ENCODE measurements at places on chromosomes 13 and 19. TPM values are rescaled to one million over a fixed set of nuclear protein-coding genes. Genes with fewer than 3 reads are reported as not detected.

DNA sequence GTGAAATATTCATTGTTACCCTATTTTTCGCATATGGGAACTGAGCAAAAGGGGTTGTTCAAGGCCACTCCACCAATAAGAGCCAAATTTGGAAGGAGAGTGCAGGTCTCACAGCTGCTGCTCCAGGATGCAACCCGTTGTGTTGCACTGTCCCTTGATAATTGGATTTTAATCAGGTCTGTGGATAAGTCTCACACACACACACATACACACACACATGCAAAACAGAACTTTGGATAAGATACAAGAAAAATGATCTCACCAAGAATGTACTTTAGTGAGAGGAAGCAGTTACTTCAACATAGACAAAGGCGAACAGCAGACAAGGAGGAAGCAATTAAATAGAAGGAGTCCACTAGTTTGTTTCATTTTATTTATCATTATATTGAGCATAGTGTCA lies 127.3 kb upstream of the EDNRB start:
- peak; percentile 42 for DNase-seq

DNA sequence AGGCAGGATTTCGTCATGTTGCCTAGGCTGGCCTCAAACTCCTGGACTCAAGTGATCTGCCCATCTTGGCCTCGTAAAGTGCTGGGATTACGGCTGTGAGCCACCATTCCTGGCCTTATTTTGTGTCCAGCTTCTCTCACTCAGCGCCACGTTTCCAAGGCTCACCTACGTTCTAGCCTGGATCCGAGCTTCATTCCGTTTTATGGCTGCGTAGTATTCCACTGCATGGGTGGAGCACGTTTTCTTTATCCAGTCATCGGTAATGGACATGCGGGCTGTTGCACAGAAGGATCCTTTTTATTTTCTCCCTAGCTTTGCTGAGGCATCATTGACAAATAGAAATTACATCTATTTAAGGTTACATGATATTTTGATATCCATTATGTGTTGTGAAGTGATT lies 16.6 kb downstream of the ADGRL1 start:
- DNase-seq: no peak

DNA sequence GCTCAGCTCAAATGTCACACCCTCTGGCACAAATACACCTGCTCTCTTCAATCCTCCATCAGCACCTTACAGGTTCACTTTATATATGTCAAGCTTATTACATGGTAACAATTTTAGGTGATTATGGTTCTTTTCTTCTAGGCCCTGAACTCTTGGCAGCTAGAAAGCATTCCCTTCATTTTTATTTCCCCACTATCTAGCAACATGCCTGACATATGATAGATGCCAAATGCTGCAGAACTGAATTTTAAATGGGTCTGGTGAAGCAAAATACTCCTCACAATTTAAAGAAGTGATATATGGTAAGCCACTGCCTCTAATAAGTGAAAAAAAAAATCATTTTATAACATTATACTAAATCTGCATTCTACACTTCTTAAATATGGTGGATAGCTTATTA lies 95.2 kb downstream of the USP12 start:
- no peak for DNase-seq

- no peak for DNase-seq
These were observed 29.2 kb downstream of the NLRP5 start for GRCh38 chr19:56015756-56016155.

- DNase-seq: no peak
These were observed 438.6 kb downstream of the KLF5 start for GRCh38 chr13:73497430-73497829.

- DNase-seq: no peak
These were observed 521.5 kb upstream of the SPRY2 start for GRCh38 chr13:80862456-80862855.

IFNL1 gene
- polyA plus RNA-seq: not detected

ADGRE3 gene
- polyA plus RNA-seq: not detected

MZF1 gene
- 32.6 TPM for polyA plus RNA-seq

ZGLP1 gene
- polyA plus RNA-seq: 1.9 TPM

APOE gene
- polyA plus RNA-seq: 20.6 TPM

GNG7 gene
- polyA plus RNA-seq: 2.4 TPM
